ENCODE measurements at places on chromosomes 5 and 9.

DNA sequence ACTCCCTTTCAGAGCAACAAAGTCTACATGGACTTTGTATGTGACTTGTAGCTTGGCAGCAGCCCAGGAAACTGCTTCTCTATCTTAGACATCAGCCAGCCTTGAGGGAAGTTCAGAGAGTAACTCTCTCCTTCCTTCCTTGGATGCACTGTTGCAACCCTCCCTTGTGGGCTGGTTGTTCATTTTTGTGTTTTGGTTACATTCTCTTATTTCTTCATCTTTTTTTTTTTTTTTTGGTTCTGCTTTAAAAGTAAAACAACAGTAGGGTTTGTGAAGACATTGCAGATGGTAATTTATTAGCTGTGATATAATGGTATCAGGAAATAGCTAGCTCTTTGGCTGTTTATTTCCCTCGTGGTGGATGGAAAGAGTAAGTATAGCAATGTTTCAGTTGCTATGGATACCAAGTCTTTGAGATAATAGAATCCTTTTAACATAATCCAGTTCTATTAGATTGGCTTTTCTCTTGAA, 97.9 kb upstream of the MAMDC2 start:
- DNase-seq, result peak; percentile 69

GRCh38 chr9:133282464-133283238, 7.7 kb upstream of the ABO start:
- DNase-seq, result no peak

- DNase-seq, result no peak
These were observed 27.0 kb downstream of the GNAQ start for GRCh38 chr9:78004478-78005229.

- DNase-seq, result no peak
These were observed 23.2 kb upstream of the TMEM250 start for GRCh38 chr9:136141682-136142413.

- peak; percentile 15 for DNase-seq
These were observed 65.2 kb upstream of the SPIN1 start for GRCh38 chr9:88322906-88323566.

DNA sequence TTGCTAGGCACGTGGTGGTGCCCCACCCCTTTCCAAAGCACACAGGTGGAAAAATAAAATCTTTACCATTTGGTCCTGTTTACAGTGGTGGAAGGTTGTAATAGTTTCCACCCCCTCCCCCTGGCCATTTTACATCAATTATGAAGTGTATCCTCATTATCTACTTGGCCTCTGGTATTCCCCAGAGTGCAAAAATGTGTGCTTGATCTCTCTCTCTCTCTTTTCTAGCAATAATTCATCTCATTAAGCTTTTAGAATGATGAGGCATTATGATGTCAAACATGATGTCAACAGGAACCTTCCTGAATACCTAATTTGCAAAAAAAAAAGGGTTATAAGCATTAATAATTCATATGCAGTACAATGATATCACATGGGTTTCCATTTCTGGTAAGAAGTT, 3.1 kb downstream of the PDE8B start:
- DNase-seq, result no peak
